ENCODE measurements at places on chromosomes 5 and 9.

DNA sequence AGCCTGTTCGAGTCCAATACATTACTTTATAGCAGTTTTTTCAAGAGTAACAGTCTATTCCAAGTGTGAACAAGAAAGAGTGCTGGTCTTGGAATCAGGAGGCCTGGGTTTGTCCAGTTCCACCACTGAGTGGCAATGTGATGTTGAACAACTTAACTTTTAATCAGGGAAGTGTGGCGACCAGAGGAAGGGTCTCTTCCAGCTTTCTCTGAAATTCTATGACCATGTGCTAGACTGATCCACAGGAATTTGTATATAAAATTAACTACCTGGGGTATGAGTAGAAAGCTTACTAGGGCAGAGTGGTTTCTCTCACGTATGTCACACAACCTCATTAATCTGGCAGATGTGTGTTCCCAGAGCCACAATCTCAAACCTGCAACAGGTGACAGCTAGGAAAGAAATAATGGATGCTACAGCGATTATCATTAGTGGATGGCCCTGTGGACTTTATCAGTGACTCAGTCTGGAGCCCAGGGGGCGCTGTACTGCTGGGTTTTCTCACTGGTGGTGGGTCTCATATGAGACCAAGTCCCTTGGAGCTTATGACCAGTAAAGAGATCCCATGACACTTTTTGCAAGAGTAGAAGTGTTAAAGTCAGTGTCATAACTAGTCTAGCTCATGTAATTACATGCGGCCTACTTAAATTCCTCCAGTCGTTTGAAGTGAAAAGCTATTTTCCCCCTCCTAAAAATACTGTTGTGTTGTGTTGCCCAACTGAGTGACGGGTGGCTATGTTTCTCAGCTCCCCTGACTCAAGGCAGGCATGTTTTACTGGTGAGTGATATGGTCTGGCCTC, 116.5 kb downstream of the GDNF start:
- no peak for DNase-seq

DNA sequence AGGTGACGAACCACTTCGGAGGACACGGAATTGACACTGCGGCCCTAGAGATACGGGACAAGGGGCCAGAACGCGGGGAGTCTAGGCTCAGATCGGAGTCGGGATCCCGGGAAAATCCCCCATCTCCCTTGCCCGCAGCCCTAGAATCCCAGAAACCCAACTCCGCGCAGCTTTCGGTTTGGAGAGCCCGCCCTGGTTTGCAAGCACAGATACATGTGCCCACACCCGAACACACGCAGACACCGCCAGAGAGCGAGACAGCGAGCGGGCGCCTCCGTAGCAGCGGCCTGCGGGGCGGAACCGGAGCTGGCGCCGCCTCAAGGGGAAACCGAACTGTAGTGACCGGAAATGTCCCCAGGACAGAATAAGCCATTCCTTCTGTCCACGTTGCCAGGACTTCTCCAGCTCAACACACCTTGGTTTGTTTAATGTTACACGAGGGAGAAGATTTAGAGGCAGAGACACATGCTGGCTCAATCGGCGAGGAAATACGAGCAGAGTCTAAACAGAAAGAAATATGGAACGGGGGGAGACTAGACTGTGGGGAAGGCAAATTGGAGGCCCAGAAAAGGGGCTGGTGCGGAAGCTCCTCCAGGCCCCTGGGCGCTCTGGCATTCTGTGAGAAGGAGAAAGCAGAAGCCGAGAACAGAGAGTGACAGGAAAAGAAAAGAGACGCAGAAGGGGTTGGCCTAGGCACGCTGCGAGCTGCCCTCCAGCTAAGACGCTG, 2.9 kb upstream of the PAX5 start:
- DNase-seq: no peak

DNA sequence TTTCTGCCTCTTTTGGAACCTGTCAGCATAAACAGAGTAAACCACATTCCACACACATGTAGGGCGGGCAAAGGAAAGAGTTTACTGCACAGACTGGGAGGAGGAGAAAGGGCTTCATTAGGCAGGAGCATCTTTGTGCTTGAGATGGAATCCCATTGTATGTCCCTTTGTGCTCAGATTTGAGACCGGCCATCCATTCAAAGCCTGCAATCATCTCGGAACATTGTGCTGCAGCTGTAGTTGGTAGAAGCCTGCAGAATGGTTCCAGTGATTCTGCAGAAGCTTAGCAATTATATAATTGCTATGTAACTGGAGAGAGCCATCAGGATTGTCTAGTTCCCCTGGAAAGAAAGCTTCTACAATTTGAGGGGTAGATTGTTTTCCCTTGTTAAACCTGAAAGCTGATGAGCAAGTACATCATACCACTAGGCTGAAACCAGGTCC, 16.5 kb downstream of the ZNF462 start:
- no peak for DNase-seq

DNA sequence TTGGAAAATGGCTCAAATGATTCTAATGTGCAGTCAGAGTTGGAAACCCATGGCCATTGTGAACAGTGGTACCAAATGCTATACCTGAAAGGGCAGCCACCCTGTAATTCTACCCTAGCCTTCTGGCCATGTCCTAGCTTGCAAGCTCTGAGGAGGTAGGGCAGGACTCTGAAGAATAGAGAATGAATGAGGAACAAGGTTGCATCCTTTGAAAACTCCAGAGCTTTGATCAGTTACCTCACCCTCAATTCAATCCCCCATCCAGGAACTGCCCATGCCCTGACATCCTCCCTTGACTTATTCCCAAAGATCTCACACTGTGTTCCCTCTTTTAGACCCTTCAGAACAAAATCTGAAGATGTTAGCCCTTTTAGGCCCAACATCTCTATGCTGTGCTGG, 17.8 kb upstream of the ERMP1 start:
- no peak for DNase-seq

DNA sequence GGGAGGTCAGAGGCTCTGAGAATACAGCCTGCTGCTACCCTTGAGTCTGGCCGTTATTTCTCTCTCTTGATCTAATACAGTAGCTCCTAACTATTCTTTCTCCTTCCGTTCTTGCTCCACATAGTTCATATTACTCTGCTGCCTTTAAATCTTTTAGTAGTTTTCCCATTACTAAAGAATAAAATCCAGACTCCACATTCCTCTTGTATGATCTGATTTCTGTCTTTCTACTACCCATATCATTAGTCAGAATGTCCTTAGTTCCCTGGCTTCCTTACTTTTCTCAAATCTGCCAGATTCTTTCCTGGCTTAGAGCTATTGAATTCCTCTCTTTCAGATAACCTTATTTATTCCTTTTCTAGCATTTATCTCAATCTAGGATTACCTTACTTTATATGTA, 40.0 kb downstream of the MARCHF6 start:
- no peak for DNase-seq

- DNase-seq: no peak
These were observed 28.7 kb upstream of the PDE4D start for GRCh38 chr5:59922220-59922619.

GRCh38 chr9:110156902-110157301, 51.1 kb downstream of the C9orf152 start:
- no peak for DNase-seq

- DNase-seq: no peak
These were observed 133.5 kb downstream of the CD180 start for GRCh38 chr5:67063055-67063454.

DNA sequence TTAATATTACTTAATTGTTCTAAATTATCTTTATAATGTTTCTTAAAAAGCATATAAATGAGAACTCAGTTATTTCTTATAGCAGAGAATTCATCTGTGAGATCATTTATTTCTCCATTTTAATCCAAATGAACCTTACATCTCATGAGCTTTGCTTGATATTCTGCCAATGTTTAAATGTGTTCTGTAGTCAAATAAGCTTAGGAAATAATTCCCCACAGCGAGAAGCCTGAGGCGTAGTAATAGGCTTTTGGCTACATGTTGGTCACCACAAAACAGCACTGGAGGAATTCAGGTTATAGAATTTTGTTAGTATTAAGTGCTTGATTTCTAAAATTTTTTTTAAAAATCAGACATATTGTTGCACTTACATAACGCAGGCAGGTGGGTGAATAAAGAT, 585.3 kb upstream of the RORB start:
- DNase-seq: no peak

- DNase-seq: no peak
These were observed 183.5 kb downstream of the GNA14 start for GRCh38 chr9:77464661-77465060.

DNA sequence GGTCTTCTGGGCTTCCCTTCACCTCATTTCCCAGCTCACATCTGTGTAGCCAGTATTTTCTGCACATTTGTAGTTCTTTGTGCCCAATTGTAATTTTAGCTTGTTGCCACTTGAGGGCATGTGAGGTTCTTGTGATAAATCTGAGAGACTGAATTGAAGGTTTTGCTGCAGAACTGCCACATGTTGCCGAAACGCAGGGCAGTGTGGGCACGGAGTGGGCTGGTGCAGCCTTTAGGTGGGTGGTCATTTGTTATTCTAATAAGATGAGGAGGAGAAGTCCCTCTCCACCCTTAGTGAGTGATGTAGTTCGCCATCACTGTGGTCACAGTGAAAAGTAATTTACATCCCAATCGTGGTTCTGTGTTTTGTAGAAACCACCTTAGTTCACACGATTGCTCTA, 21.2 kb downstream of the OTULIN start:
- no peak for DNase-seq

DNA sequence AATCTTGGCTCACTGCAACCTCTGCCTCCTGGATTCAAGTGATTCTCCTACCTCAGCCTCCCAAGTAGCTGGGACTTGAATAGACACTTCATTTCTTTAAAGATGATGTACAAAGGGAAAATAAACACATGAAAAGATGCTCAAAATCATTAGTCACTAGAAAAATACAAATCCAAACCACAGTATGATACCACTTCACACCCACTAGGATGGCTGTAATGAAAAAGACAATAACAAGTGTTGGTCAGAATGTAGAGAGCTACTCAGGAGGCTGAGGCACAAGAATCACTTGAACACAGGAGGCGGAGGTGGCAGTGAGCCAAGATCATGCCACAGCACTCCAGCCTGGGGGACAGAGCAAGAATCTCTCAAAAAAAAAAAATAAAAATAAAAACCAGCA, 13.0 kb downstream of the F2RL2 start:
- no peak for DNase-seq

DNA sequence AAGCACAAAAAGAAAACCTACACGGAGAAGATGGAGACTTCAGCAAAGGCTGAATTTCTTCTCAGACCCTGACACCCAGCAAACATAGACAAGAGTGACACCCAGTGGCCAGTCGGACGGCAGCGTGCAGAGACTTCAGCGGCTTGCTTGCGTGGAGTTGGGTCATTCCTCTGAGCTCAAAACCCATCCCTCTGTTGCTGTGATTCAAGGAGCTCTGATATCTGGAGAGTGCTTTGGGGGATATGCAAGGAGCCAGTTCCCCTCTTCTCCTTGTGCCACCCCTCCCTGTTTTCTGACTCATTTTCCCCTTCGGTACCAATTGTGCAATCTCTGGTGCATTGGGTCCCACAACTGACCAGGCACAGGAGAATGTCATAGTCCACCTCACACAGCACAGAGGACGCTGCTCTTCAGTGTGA, 27.5 kb downstream of the SH3TC2 start:
- DNase-seq: peak; percentile 51

DNA sequence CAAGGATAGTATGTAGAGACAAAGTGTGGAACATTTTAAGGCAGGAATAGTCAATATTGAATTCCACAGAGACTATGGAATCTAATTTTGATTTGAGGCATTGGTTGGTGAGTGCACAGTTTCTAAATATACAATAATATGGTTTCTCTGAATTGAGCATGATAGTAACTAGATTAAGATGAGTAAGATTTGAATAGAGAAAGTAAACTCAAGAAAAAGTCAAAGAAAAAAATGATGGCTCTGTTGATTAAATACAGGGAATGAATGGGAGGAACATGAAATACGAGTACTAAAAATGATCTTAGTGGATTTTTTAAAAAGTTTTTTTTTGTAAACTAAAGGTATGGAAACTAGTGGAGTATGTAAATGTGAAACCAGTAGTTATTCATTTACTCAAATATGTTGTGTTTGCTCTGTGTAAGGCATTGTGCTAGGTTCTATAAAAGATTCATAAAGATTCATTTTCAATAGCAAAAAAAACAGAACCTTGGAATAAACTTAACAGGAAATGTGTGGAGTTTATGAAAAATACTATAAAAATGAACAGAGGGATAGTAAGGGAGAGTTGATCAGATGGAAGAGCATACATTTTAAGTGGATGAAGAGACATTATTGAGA, 101.2 kb downstream of the ZCCHC7 start:
- no peak for DNase-seq

DNA sequence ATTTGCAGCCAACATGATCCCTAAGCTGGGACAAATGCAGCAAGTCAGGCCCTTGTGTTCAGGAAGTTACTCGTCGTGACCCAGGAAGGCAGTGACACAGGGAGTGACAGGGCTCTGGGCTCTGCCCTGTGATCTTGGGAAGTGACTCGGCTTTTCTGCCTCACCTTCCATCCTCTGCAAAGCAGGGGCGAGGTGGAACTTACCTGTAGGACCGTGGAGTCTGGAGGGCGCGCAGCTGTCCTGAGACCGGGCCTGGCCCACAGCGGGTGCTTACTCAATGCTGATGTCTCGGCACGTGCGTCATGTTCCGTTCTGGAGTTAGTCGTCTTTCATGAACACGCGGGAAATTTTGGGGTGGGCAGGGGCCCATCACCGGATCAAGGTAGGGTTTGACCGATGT, 22.8 kb upstream of the LPCAT1 start:
- DNase-seq: no peak

Measured in stimulated activated CD4-positive, alpha-beta T cell treated with anti-CD3 and anti-CD28 coated beads, Interleukin-12 subunit alpha, Interleukin-12 subunit beta, amount 100 ng/mL, for 24 hours (primary cell).